ENCODE measurements at places on chromosomes 6 and 20.

DNA sequence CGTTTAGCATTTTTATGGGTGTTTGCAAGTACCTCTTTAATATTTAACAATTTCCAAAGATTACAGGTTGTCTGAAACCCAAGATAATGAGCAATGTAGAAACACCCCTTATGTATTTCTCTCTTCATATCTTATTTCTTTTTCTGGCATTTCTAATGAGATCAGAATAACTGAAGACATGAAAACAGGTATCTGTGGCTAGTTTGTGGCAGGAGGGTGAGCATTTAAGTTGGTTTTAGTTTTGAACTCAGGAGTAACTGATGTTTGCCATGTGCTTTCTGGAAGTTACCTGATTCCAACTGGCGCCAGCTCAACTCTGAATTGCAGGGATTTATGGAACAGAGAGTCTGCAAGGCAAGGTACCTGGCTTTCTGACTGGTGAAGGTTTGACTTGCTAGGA is 35.4 kb upstream of the PRL start:
- DNase-seq, result no peak

DNA sequence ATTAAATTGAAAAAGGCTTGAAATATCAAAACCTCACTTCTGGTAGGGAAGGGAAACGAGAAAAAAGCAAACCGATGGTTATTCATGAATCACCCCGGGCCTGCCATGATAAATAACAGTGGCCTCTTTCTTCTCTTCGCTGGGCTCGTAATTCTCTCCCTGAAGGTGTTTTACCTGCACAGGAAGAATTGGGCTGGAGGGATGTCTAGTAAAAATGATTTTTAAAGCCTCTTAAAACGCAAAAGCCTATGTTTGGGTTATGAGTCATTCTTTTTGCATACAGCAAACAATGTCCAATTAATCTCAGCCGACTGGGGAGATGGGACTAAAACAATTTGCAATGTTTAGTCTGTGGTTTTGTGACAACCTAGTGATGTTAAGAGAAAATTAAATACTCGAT is 16.8 kb downstream of the LINC00237 start:
- DNase-seq, result no peak

DNA sequence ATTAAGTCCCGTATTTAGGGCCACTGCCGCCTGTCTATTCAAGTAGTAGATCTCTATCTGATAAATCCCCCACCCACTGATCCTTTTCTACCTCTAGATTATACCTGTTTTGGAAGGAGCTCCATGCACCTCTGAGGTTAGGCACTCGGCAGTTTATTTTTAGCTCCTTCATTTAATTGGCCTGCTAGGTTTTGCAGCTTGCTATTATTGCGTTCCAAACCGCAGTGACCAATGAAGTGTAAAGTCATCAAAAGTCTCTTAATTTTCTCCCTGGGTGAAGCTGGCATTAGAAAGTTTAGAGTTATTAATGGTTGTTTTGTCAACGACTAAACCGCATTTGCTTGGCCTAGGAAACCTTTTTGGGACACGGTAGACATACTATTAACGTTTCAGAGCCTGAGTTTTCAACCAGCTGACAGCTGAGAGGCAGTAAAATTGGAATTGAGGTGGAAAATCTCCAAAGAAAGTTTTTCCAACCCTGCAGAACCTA is 60.0 kb downstream of the RFPL4B start:
- no peak for DNase-seq

DNA sequence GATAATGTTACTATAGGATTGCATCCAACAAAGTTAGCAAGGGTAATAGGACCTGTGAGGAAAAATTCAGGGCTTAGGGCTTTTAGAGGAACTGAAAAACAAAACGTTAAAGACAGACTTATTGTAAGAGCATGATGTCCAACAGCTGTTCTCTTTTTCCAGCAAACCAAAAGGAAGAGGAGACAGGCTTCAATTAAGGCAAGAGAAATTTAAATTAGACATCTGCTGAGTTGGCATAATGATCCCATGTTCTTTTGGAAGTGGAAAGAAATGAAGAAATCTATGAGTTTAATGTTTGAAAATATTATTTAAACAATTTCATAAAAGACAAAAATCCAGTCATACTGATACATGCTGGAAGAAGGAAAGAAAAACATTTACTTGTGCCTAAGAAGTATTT is 95.7 kb upstream of the HMGCLL1 start:
- no peak for DNase-seq

GRCh38 chr6:75246386-75246785 is 2.8 kb upstream of the COX7A2 start:
- DNase-seq, result no peak

DNA sequence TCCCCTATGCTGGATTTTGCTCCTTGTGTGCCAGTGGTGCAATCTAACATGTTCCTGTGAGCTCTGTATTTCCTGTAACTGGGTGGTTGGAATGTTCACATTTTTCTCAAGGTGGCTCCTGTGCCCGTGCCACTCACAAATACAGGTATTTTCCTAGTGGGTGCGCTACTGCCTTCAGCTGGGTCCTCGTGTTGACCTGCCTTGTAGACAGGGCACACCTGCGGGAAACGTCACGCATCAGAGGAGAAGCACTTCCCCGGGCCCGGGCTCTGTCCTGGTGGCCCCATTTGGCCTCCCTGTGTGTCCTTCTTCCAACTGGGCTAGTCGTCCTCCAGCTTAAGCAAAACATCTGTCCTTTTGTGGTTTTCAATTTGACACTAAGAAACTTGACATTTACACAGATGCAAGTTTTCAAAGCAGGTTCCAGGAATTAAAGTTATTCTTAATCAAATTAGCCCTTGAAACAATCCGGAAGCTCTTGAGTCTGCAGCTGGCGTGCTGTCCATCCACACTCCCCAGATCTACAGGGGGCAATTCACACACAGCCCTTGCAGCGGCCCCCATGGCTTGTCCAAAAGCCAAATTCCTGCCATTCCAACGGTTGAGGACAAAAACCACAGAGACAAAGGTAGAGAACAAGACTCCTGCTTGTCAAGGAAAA is 275.1 kb downstream of the CDC5L start:
- no peak for DNase-seq

- DNase-seq, result no peak
These were observed 59.2 kb downstream of the TMEM244 start for GRCh38 chr6:129801909-129802308.

- DNase-seq, result no peak
These were observed 669 bp upstream of the TMEM30A start for GRCh38 chr6:75285283-75285639.

GRCh38 chr6:137002505-137002904 is 42.3 kb downstream of the IL20RA start:
- no peak for DNase-seq

DNA sequence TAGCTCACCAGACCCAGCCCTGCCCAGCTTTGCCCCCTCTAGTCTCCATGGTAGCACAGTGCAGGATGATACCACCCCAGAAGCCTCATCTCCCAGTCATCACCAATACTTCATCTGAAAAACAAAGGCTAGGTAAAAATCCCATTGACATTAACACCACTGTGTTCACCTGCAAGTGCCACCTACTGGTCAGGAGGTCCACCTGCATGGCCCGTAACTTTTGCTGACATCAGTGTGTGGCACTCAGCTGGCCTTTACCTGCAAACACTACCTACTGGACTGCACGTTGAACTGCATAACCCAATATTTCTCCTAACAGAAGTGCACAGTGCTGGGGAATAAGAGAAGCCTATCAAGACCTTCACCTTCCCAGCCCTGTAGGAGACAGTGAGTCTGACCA is 234.7 kb upstream of the ADGRB3 start:
- no peak for DNase-seq

DNA sequence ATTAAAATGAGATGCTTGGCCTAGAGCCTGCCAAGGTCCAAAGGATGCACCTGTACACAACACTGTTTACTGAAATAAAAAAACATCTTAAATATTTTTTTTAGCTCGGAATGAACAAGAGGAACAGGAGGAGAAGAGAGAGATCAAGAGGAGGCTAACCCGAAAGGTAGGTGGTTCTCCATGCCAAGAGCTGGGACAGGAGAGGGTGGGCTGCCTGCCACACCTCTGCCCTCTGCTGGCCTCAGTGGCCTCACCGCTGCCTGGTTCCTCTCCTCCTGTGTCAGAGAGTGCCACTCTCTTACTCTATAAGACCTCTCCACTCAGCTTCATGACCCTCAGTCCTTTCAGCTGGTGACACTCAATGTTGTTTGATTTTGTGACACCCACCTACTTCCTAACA is 50.2 kb downstream of the TBC1D7 start:
- DNase-seq, result no peak

DNA sequence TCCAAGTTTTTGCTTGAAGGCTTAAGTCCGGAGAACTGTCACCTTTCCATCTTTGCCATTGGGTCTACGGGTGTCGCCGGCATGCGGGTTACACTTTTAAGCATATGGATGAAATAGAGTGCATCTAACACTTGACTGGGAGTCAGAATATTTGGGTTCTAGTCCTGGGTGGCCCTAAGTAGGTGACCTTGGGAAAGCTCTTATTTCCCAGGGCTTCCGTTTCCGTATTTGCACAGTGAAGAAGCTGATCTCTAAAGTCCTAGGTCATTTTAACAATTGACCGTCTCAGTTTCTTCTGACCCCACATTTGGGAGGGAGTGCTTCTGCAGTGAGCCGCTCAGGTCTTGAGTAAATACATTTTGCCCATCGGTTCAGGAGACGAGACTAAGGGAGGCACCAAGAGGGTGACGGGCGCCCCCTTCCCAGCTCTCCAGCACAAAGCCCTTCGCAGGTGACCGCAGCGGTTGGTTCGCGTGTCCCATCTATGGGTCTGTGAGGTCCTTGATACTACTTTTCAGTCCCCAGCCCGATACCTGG is 651 bp upstream of the BLTP3A start:
- DNase-seq, result no peak

- no peak for DNase-seq
These were observed 25.6 kb upstream of the SULF2 start for GRCh38 chr20:47810721-47811347.

- DNase-seq, result no peak
These were observed 33.2 kb downstream of the PSMG4 start for GRCh38 chr6:3291987-3292386.

DNA sequence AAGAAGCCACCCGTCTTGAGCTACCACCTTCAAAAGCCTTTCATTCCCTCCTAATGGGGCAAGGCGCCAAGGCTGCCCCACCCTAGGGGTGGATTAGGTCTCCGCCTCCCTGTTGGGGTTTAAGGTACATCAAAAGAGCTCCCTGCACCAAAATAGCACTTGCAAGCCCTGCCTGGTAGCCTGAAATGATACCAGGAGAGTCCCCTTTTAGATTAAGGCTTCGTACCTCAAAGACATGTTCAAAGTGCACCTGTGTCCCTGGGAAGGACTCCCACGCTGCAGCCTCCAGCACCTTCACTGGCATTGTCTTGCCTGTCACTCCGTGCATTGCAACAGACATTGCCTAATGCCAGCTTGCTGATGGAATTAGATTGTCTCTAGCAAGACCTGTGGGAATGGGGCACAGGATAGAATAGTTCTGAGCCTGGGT is 15.7 kb upstream of the CDKN1A start:
- DNase-seq, result no peak

DNA sequence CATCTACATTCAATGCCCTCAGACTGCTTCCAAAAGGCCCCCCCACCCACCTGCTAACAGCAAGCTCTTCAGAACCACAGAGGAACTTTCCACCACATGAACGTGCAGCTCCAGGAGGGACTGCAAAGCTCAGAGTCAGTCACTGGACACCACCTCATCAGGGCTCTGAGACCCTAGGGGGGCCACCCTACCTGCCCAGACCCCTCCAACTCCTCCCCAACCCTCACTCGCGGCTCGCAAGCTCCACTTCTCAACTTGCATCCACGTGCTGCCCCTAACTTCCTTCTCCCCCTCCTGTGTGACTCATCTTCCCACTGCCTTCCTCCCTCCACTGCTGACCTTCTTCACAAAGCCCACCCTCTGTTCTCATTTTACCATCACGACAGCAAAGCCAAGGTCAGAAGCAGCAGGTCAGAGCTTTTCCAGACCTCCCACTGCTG is 6.5 kb downstream of the MBOAT1 start:
- no peak for DNase-seq

GRCh38 chr20:63133481-63134091 is 82.3 kb downstream of the YTHDF1 start:
- DNase-seq, result no peak

GRCh38 chr20:63555661-63556381 is 1.9 kb downstream of the FNDC11 start:
- no peak for DNase-seq
